ENCODE measurements at places on chromosomes 12 and 14.

- no peak for DNase-seq
Observed at GRCh38 chr14:79453276-79453675, 758.0 kb downstream of the DIO2 start.

GRCh38 chr14:88140874-88141273 is 135.9 kb downstream of the GPR65 start:
- DNase-seq, result no peak

DNA sequence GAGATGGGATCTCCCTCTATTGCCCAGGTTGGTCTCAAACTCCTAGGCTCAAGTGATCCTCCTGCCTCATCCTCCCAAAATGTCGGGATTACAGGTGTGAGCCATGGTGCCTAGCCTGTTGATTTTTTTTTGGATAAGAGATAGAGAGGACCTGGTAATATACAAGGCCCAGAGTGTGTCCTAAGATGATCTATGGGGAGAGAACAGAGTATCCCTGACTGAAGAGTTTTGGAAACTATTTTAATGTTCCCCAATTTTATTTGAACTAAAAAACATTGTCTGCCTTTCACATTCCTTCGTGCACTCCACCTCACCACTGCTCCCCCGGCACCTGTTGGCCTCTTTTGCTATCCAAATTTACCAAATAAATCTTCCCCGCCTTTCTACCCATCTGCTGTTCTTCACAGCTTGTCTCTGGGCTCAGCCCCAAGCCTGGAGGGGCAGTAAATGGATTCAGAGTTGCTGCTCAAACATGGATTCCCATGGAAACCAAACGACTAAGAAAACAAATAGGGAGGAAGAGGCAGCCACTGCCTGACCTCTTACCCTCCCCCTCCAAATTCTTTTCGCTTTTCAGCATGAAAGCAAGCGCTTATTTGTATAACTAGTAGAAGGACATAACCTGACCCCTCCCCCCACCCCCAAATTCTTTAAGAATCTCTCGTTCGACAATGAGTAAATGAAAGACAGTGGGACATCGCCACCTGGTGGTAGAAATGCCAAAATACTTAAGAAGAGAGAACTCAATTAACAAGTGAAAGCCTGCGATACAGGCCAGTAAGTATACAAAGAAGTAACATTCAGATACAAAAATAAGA is 22.6 kb downstream of the OR10G3 start:
- DNase-seq, result peak; percentile 72

GRCh38 chr12:120381752-120382419 is 12.9 kb upstream of the MSI1 start:
- DNase-seq, result no peak

Data from stimulated activated naive CD8-positive, alpha-beta T cell treated with anti-CD3 and anti-CD28 coated beads, Interleukin-15, Interleukin-2, amounts not matched to agents 100 U/mL and 50 U/mL, for 24 hours (primary cell).